Activated T-cell treated with anti-CD3 and anti-CD28 coated beads, Interleukin-2, amount 50 U/mL, for 72 hours (primary cell): ENCODE measurements at places on chromosomes 1 and 21.
A peak's percentile ranks its signal among the peaks of the same experiment; 100 is the strongest.

GRCh38 chr21:46128933-46129571, 26.3 kb downstream of the FTCD start:
- no peak overlapping the region for H3K27ac ChIP-seq
- no peak overlapping the region for H3K4me3 ChIP-seq

DNA sequence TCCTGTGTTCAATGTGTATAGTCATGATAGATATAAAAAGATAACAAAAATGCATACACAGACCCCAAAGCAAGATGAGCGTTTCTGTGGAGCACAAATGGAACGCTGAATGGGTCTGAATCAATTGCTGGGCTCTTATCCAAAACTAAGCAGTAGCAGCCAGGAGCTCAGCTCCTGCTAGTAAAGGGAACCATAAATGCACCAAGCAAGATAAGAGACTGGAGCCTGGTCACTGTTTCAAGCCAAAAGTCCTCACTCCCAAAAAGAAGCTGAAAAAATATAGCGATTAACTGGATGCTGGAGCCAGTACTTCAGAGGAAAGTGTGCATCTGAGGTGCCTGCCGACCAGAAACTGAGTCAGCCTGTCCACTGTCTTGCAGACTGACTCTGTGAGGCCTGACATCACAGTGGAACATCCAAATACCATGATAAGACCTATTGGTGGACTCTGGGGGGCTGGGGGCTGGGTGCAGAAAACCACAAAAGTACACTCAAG, 68.9 kb downstream of the LRRC8C start:
- no peak overlapping the region for H3K4me3 ChIP-seq
- H3K27ac ChIP-seq = peak overlapping the region; percentile 100
- H3K27me3 ChIP-seq = no peaks in the 10 kb centered on the region
- peak; percentile 20 for DNase-seq

DNA sequence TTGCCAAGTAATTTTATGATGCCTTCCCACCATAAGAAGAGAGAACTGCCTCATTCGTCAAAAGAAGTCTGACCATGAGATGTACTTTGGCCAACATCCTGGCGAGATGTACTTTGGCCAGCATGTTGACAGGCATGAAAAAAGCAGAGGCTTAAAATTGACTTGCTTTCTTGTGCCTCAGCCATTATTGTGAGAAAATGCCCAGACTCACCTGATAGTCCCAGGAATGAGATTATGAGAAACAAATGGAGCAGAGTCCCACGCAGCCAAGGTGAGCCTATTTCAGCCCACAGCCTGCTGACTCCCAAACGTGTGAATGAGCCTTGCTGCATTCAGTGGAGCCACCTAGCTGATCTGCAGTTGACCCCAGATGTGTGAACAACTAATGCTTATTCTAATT, 43.5 kb upstream of the ZNF644 start:
- DNase-seq = no peak
- H3K4me3 ChIP-seq = no peak overlapping the region
- peaks cover 4% of the 10 kb centered on the region for H3K36me3 ChIP-seq
- no peak overlapping the region for H3K27ac ChIP-seq

- H3K36me3 ChIP-seq = peaks cover 9% of the 10 kb centered on the region
- DNase-seq = no peak
- H3K4me3 ChIP-seq = no peak overlapping the region
- H3K27me3 ChIP-seq = no peaks in the 10 kb centered on the region
- no peaks in the 10 kb centered on the region for H3K4me1 ChIP-seq
Measured at GRCh38 chr1:170009551-170009950, 64.9 kb downstream of the KIFAP3 start.

GRCh38 chr1:109807402-109807801, 43.7 kb upstream of the EPS8L3 start:
- no peak for DNase-seq
- peaks cover 36% of the 10 kb centered on the region for H3K4me1 ChIP-seq
- H3K36me3 ChIP-seq = no peaks in the 10 kb centered on the region
- H3K27me3 ChIP-seq = no peaks in the 10 kb centered on the region

DNA sequence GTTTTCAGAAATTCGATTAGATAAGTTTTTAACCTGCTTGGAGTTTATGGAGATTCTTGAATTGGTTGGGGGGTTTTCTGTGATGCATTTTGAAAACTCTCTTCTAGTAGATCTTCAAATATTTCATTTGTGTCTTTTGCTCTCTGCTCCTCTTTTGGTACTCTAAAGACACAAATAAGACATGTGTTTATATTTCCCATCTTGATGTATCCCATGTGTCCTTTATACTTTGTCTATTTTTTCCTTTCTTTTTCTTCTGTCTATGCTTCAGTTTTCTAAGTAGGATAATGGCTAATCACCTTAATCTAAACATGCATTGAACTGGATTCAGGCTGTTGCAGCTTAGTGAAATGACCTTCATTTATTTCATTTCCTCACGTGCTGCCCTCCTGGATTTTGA, 63.8 kb upstream of the C1orf87 start:
- H3K4me3 ChIP-seq = no peak overlapping the region
- peaks cover 7% of the 10 kb centered on the region for H3K4me1 ChIP-seq
- no peak for DNase-seq
- H3K27ac ChIP-seq = no peak overlapping the region
- no peaks in the 10 kb centered on the region for H3K36me3 ChIP-seq

DNA sequence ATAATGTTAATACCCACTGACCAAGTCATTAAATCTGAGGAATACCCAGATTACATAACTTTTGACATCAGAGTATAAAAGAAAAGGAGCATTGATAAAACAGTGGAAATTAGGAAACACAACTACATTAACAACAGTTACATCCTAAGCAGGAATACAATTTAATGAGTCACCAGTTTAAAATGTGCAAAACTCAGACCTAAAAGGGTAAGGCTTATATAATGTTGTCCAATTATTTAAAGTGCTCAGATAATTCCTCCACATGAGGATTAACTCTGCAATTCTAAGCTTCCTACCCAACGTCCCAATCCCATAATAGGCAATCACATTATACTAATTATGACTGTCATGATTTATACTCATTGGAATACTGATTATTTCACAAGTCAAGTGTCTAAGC, 50.5 kb downstream of the ABL2 start:
- H3K4me3 ChIP-seq = no peak overlapping the region
- peaks cover 7% of the 10 kb centered on the region for H3K4me1 ChIP-seq
- no peak overlapping the region for H3K27ac ChIP-seq
- no peaks in the 10 kb centered on the region for H3K36me3 ChIP-seq
- no peak for DNase-seq

DNA sequence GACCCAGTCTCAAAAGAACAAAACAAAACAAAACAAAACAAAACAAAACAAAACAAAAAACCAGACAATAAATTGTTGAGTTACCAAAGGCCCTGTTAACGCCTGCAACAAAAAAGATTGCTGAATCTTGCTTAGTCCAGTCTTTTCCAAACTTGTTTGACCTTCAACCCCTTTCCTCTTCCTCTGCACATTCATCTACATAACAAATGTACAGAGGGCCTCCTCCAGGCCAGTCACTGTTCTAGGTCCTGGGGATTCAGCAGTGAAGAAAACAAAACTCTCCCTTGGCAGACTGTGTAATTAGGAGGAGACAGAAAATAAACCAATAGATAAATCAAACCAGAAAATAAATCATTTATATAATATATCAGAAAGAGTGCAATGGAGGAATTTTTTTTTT, 294.0 kb upstream of the ADGRL2 start:
- no peaks in the 10 kb centered on the region for H3K36me3 ChIP-seq
- no peak overlapping the region for H3K27ac ChIP-seq
- no peaks in the 10 kb centered on the region for H3K27me3 ChIP-seq
- no peak for DNase-seq

- DNase-seq = no peak
- H3K27ac ChIP-seq = no peak overlapping the region
- H3K27me3 ChIP-seq = no peaks in the 10 kb centered on the region
- H3K36me3 ChIP-seq = no peaks in the 10 kb centered on the region
- no peaks in the 10 kb centered on the region for H3K4me1 ChIP-seq
Measured at GRCh38 chr1:218527737-218528136, 182.6 kb downstream of the TGFB2 start.

DNA sequence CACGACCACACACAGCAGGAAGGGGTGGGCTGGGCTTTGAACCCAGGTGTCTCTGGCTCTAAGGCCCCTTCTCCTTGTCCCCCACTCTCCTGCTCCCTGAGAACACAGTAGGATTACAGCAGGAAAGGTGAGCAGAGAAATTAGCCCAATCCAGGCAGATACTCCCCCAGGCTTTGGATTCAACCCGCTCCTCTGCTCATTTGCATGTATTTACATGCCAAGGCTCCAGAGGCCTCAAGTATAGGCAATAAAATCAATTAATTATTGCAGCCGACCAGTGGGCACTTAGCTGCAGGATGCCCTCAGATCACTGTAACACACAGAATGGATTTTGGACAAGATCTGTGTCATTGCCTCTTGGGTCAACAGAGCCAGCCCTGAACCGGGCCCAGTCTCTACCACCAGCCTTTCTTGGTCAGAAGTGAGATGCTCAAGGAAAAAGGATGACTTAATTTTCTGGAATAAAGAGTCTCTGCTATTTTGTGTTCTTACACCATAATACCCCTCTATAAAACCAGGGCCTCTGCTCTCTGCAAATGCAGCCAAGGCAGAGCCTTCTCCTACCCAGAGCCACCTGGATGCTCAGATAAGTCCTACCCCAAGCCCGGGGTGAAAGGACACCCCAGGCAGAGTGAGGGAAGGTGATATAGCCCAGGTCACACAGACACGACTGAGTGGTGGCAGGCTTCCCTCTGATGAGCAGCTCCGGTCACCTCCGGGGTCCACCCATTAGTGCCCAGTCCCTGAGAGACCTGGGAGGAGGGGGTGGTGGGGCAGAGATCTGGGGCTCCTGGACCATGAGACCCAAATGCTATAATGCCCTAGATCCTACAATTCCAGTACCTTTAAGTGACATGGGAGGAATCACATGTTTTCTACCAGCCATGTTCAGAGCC, 28.9 kb downstream of the MATN1 start:
- no peaks in the 10 kb centered on the region for H3K36me3 ChIP-seq
- no peak overlapping the region for H3K4me3 ChIP-seq
- H3K27me3 ChIP-seq = peaks cover 6% of the 10 kb centered on the region
- DNase-seq = no peak

GRCh38 chr1:180911640-180912191, 981 bp upstream of the KIAA1614 start:
- no peak overlapping the region for H3K27ac ChIP-seq
- H3K4me3 ChIP-seq = peak overlapping the region; percentile 62
- H3K27me3 ChIP-seq = peaks cover 52% of the 10 kb centered on the region
- no peaks in the 10 kb centered on the region for H3K36me3 ChIP-seq
- H3K4me1 ChIP-seq = peaks cover 10% of the 10 kb centered on the region

DNA sequence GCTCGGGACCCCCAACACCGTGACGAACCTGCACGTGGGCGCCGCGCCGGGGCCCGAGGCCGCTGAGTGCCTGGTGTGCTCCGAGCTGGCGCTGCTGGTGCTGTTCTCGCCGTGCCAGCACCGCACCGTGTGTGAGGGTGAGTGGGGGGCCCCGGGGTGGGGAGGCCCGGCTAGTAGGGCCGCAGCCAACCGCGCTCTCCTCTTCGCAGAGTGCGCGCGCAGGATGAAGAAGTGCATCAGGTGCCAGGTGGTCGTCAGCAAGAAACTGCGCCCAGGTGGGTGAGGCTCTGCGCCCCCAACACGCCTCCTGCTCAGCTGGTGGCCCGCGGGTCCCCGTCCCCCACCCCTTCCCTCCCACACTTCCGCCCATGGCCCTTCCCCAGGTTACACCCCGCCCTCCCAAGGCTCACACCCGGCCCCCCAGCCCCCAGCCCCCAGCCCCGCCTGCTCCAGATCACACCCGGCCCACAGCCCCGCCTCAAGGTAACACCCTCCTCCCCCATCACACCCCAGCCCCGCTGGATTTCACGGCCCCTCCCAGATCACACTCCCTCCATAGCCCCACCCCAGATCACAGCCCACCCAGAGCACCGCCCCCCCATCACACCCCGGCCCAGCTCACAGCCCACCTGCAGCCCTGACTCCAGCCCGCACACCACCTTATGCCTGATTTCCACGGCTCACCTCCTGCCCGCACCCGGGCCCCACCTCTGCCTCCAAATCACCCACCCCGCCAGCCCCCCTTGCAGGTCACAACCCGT, 2.4 kb upstream of the MMP23B start:
- peak overlapping the region; percentile 80 for H3K27ac ChIP-seq
- H3K4me1 ChIP-seq = no peaks in the 10 kb centered on the region
- no peaks in the 10 kb centered on the region for H3K27me3 ChIP-seq
- peak; percentile 61 for DNase-seq

GRCh38 chr1:38586993-38587646, 272.5 kb downstream of the RRAGC start:
- H3K27ac ChIP-seq = no peak overlapping the region
- peak overlapping the region; percentile 40 for H3K4me3 ChIP-seq
- peak; percentile 65 for DNase-seq
- peaks cover 15% of the 10 kb centered on the region for H3K4me1 ChIP-seq
- no peaks in the 10 kb centered on the region for H3K27me3 ChIP-seq

- no peaks in the 10 kb centered on the region for H3K36me3 ChIP-seq
- peaks cover 8% of the 10 kb centered on the region for H3K4me1 ChIP-seq
- no peaks in the 10 kb centered on the region for H3K27me3 ChIP-seq
- no peak overlapping the region for H3K27ac ChIP-seq
- no peak for DNase-seq
- no peak overlapping the region for H3K4me3 ChIP-seq
Measured at GRCh38 chr1:185495007-185495406, 178.0 kb upstream of the IVNS1ABP start.

DNA sequence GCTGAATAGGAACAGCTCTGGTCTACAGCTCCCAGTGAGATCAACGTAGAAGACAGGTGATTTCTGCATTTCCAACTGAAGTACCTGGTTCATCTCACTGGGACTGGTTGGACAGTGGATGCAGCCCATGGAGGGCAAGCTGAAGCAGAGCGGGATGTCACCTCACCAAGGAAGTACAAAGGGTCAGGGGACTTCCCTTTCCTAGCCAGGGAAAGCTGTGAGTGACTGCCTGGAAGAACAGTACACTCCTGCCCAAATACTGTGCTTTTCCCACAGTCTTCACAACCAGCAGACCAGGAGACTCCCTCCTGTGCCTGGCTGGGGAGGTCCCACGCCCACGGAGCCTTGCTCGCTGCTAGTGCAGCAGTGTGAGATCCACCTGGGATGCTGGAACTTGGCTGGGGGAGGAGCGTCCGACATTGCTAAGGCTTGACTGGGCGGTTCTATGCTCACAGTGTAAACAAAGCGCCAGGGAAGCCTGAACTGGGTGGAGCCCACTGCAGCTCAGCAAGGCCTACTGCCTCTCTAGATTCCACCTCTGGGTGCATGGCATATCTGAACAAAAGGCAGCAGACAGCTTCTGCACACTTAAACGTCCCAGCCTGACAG, 14.7 kb downstream of the CR1L start:
- H3K4me3 ChIP-seq = no peak overlapping the region
- no peak for DNase-seq
- H3K27ac ChIP-seq = no peak overlapping the region

- H3K27me3 ChIP-seq = peaks cover 6% of the 10 kb centered on the region
- peak overlapping the region; percentile 87 for H3K4me3 ChIP-seq
- peaks cover 27% of the 10 kb centered on the region for H3K36me3 ChIP-seq
- H3K27ac ChIP-seq = peak overlapping the region; percentile 87
Measured at GRCh38 chr1:9628541-9629444, 22.7 kb upstream of the PIK3CD start.
